Activated T-cell treated with anti-CD3 and anti-CD28 coated beads, Interleukin-2, amount 50 U/mL, for 72 hours (primary cell): ENCODE measurements at places on chromosomes 12 and 14.
A peak's percentile ranks its signal among the peaks of the same experiment; 100 is the strongest.

- no peak for DNase-seq
Observed at GRCh38 chr12:65875640-65876071, 51.4 kb downstream of the HMGA2 start.

GRCh38 chr14:97336179-97336578 is 539.0 kb downstream of the VRK1 start:
- DNase-seq: no peak

GRCh38 chr12:117042862-117043261 is 56.4 kb downstream of the TESC start:
- no peak for DNase-seq

DNA sequence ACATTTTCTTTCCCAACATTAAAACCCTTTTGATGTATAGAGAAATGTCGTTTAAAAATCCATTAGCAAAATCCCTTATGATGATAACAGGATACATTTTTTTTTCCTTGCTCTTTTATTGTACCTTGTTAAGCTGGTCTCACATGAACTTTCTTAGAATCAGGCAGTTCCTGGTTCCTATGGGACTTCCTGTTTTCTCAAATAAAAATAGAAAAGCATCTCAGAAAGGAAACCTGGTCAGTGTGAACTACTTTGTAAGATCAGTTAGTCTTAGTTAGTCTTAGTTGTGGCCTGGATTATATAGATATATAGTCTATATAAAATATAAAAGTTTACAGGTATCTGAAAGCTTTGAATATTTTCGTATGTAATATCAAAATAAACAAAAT is 40.3 kb downstream of the LEMD3 start:
- no peak for DNase-seq

DNA sequence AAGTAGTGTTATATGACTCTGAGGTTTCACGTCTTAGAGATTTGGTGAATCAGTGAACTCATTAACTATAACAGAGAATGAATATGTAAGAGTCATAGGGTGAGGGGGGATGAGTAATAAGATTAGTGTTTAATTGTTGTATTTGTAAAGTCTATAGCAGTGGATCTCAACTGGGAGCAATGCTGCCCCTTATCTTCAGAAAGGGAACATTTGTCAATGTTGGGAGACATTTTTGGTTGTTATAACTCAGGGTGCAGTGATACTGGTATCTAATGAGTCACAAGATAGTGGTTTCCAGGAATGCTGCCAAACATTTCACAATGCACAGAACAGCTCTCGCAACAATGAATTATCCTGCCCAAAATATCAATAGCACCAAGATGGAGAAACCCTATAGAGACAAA is 1193.7 kb downstream of the GALC start:
- no peak for DNase-seq

DNA sequence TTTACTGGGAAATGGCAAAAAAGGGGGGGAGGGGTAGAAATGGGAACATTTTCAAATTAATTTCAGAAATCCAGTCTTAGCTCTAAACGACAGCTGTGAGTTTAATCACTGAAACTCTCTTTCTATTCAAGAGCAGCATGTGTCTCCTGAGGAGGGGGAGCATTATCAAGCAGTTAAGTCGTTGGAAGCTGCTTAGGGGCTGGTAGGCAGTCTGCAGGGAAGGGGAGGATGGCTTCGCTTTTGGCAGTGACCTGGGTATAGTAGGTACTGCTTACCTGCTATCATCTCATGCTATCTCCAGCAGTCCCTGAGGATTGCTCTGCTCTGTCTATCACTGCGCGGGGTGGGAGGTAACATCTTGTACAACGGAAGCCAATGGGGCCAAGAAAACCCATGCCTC is 567.4 kb downstream of the NRXN3 start:
- no peak for DNase-seq

DNA sequence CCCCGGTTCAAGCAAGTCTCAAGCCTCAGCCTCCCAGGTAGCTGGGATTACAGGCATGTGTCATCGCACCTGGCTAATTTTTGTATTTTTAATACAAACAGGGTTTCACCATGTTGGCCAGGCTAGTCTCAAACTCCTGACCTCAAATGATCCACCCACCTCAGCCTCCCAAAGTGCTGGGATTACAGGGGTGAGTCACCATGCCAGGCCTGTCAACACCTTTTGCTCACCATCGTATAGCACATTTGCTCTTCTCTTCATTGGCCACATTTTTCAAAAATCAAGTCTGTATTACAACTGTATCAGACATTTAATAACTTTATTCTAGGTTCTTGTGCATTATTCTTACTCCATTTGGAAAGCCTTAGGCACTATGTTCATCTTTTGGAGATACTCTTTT is 50.3 kb downstream of the BCAT1 start:
- DNase-seq: no peak

- DNase-seq: peak; percentile 2
Observed at GRCh38 chr14:29016050-29016900, 249.7 kb downstream of the FOXG1 start.

DNA sequence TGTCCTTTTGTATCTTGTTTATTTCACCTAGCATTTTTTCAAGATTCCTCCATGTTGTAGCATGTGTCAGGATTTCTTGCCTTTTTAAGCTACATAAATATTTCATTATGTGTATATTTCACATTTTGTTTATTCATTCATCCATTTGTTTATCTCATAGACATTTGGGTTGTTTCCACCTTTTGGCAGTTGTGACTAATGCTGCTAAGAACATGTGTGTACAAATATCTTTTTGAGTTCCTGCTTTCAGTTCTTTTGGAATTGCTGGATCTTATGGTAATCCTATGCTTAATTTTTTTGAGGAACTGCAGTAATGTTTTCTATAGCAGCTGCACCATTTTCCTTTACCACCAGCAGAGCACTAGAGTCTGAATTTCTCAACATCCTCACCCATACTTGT is 62.4 kb downstream of the SCN8A start:
- DNase-seq: no peak

DNA sequence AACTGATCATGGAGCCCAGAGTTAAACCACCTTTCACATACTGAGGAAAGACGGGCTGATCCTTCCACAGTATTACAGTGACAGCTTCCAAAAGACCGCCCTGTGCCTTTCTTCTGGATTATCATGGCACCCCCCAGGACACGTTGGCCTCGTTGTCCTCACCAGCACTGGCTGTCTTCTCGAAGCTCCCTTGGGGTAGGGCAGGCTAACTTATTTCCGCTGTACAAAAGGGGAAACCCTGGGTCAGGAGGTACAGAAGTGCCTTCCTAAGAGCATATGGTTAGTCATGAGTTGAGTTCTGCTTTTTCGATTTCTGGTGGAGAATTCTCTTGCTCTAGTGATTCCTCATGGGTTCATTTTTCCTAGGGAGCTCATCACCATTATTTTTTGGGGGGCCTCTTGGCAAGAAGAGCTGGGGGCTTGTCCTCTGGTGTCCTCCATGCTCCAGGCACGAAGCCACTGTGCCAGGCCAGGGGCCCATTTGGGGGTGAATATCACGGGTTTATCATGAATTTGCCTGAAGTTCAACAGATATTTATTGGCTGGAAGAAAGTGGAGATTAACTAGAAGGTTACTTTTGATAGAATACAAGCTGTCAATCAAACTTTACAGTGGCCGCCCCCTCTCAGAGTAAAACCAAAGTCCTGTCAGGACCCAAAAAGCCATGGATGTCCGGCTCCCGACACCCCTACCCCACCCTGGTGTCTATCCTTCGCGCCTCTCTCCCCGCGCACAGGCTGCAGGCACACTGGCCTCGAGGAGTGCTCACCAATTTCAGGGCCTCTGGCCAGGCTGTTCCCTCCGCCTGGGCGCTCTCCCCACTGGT is 8.8 kb upstream of the TRAF3 start:
- peak; percentile 19 for DNase-seq

DNA sequence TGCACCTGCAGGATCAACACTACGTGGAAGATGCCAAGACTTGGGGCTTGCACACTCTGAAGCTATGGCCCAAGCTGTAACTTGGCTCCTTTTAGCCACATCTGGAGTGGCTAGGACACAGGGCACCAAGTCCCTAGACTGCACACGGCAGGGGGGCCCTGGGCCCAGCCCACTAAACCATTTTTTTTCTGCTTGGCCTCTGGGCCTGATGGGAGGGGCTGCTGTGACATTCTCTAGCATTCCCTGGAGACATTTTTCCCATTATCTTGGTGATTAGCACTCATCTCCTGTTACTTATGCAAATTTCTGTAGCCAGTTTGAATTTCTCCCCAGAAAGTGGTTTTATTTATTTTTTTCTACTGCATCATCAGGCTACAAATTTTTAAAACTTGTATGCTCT is 1080.7 kb downstream of the LRFN5 start:
- DNase-seq: no peak

- DNase-seq: no peak
Observed at GRCh38 chr12:124389725-124390441, 95.0 kb downstream of the RFLNA start.

- DNase-seq: no peak
Observed at GRCh38 chr12:131116468-131117117, 162.9 kb downstream of the ADGRD1 start.

- DNase-seq: peak; percentile 62
Observed at GRCh38 chr12:989751-990660, 1.0 kb upstream of the ERC1 start.

GRCh38 chr12:128098730-128099129 is 168.2 kb upstream of the TMEM132C start:
- DNase-seq: no peak

GRCh38 chr12:123089631-123090353 is 61.1 kb downstream of the PITPNM2 start:
- DNase-seq: peak; percentile 19
